ENCODE measurements at places on chromosomes 6 and 20.

DNA sequence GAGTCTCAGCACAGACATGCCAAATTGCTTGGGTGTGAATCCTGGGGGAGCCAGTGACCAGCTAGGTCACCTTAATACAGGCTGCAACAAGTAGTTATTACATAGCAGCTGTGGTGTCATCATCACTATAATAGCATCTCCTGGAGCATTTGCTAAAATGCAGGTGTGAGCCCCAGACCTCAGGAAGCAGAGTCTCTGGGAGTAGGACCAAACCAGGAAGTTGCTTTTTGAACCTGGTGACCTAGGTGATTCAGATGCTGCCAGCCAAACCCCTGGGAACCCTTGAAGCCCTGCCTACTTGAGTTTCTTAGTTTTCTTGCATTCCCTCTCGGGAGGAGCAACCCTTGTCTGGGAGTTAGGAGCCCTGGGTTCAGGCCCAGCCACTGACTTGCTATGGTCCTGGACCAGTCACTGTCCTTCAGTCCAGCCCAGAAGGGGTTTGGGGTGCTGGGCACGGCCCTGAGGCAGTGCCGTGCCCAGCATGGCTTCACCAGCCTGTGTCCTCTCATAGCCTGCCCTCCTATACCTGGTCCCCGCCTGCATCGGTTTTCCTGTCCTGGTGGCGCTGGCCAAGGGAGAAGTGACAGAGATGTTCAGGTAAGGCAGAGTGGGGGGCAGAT, 39.3 kb upstream of the ID1 start:
- DNase-seq, result no peak

- no peak for DNase-seq
Observed at GRCh38 chr6:138654715-138655634, 118.6 kb upstream of the CCDC28A start.

DNA sequence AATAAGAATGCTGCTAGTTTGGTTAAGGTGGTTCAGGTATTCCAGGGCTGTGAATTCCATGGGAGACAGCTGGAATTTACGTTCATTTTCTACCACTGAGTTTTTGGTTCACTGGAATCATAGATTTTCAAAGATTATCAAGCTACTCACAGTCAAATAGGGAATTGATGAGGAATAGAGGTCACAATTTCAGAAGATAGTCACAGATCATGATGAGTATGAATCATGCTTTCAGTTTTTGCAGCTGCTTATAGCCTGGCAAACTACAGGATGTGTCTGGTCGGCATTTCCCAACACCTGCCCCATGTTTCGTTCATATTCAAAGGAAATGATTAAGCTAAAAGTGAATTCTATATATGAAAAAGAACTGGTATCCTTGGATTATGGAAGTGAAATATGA, 58.7 kb downstream of the BCKDHB start:
- no peak for DNase-seq

DNA sequence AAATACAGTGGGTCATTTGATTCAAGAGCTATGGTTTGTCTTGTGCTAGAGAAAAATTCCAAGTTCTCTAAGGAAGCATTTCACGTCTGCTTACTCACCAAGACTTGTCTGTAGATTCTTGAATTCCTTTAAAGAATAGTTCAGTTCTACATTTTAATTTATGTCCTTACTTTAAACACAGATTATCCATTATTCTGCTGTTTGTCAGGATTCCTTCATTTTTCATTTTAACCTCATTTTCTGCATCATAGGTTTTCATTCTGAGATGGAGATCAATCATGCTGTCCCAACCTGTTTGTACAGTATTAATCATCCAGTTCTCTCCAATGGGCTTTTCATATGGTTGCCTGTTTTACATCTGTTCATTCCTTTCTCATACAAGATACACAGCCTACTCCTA, 24.5 kb upstream of the POPDC3 start:
- no peak for DNase-seq

GRCh38 chr6:166757232-166758135, 130.4 kb upstream of the RPS6KA2 start:
- no peak for DNase-seq

DNA sequence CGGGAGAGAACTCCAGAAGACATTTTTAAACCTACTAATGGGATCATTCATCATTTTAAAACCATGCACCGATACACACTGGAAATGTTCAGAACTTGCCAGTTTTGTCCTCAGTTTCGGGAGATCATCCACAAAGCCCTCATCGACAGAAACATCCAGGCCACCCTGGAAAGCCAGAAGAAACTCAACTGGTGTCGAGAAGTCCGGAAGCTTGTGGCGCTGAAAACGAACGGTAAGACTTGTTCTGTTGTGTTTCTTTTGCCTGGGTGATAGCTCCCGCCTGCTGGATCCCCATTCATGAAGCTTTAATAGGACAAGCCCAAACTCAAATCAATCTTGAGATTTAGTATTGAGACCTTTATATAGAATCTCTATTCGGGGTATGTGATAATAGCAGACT, 4.2 kb downstream of the TNFAIP3 start:
- DNase-seq, result no peak

- DNase-seq, result no peak
Observed at GRCh38 chr20:63579017-63579694, 5.1 kb upstream of the HELZ2 start.

Measured in cerebellar cortex (tissue), 1 donor.